ENCODE measurements at places on chromosomes 6 and 20.
A peak's percentile ranks its signal among the peaks of the same experiment; 100 is the strongest.

DNA sequence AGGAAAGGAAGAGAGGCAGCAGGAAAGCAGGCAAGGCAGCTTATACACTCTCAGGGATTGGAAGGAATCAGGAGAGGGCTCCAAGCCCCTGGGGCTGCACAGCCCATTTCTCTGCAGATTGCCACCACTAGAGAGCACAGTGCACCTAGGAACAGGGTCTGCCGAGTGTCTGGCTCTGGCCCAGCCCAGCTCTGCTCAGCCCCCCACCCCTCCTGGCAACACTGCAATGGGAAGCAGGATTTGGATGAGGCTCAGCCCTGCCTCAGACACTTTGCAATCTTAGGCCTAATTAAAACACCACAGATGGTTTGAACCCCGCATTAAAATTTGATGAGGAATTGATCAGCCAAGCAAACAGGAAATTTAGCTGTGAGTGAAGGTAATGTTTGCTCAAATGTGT, 252.7 kb downstream of the DHX35 start:
- no peak for DNase-seq

- DNase-seq, result no peak
Observed at GRCh38 chr20:64003960-64004725, 23.2 kb downstream of the PRPF6 start.

GRCh38 chr20:38429301-38429700, 5.8 kb downstream of the SNHG17 start:
- DNase-seq, result no peak

DNA sequence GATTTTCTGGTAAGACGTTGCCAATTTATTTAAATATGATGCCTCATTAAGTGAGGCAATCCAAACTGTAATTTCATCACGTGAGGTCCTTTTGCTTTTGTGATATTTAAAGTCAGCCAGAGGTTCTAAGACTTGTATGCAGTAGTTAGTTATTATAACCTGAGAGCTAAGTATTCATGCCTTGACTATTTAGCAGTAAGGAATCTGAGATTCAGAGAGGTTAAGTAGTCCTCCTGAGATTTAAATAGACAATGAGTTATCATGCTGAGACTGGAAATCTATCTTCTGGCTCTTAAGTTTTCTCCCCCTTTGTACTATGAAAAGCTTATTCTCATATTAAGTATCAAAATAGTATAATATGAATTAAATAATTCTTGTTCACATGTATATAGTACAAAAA, 158.0 kb downstream of the UTRN start:
- DNase-seq, result no peak

DNA sequence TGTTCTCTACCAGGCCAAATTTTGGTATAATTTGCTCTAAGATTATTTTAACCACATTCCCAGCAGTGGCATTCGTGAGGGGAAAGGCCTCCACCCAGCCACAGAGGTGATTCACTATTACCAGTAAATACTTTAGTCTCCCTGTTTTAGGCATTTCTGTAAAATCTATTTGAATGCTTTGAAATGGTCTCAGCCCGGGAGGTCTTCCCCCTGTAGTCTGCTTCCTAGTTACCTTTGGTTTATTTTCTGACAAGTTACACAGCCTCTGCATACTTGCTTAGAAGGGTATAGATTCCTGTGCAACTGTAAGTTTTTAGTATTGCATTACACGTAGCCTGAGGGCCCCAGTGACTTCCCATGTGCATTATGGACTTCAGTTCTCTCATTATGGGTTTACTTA, 248.7 kb downstream of the C6orf118 start:
- DNase-seq, result no peak

- DNase-seq, result no peak
Observed at GRCh38 chr6:146949425-146949824, 254.8 kb upstream of the STXBP5 start.

GRCh38 chr6:109393886-109394281, 11.6 kb upstream of the CD164 start:
- DNase-seq, result no peak

- peak; percentile 52 for DNase-seq
Observed at GRCh38 chr20:21615617-21616080, 89.8 kb upstream of the PAX1 start.

DNA sequence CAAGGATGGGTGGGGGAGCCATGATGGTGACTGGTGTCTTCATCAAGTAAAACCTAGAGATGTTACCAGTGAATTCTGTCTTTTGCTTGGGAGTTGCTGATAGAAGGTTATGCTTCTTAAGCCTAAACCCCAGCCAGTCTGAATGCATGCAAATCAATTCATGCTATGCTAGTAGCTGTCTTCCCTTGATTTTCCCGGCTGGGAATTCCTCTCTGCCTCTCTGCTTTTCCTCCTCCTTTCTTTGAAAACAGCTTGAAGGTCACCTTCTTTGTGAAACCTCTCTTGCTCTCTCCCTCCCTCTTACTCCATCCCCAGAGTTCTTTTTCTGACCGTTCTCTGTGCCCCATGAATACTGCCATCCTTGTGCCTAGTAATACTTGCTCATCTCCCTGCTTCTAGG, 58.9 kb downstream of the TMEM200A start:
- DNase-seq, result no peak

DNA sequence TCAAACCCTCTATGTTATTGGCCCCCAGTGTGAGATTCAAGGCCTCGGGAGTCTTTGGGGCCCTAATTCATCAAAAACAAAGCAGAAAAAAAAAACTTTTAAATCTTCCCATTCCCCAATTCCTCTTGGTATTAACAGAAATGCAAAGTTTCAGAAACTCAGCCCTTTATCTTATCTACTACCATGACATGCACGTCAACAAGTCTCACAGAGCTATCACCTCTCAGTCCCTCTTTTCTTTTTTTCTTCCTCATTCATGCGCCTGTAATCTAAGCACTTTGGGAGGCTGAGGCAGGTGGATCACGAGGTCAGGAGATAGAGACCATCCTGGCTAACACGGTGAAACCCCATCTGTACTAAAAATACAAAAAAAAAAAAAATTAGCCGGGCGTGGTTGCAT, 22.7 kb downstream of the SAMD3 start:
- no peak for DNase-seq

GRCh38 chr6:39773782-39774181, 18.4 kb upstream of the DAAM2 start:
- DNase-seq, result no peak

DNA sequence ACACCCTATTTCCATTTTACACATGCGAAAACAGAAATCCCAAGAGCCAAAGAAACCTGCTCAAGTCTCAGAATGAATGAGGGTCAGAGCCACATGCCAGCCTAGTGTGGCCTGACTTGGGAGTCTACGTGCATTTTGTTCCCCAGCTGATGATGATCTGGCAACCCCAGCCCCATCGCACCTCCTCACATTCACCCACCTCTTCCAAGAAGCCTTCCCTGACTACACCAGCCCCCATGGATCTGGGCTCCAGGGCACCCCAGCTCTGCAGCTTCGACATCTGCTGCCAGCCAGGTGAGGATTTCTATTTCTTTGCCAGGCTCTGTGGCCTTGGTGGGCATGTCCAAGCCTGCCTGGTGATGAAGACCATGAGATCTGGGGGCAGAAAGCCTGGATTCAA, 41.0 kb downstream of the ANGPT4 start:
- no peak for DNase-seq

DNA sequence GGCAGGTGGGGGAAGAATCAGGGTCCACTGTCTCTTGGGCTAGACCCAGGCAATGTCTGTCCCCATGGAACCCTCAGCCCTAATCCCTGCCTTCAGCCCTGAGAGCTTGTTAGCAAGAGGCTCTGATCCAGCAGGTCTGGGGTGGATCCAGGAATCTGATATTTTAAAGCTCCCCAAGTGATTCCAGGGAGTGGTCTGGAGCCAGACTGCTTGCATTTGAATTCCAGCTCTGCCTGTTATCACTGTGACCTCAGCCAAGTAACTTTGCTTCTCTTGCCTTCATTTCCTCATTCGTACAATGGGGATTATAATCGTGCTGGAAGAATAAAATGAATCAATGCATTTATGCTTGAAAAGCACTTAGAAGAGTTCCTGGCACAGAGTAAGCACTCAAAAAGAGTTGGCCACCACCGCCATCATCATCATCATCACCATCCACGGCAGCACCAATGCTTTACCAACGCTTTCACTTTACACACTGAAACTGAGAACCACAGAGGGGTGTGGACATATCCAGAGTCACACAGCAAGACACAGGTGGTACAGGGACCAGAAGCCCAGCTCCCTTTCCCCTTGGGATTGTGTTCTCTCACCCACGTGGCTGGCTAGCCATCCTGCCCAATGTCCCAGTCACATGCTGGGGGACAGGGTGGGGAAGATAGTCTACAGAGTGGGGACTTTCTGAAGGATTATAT, 75.7 kb upstream of the RALY start:
- DNase-seq, result no peak

GRCh38 chr6:94446120-94446519, 1026.8 kb upstream of the EPHA7 start:
- DNase-seq, result no peak

GRCh38 chr6:35089935-35090505, 51.1 kb downstream of the TCP11 start:
- DNase-seq, result no peak

- DNase-seq, result no peak
Observed at GRCh38 chr6:14450133-14450504, 332.5 kb downstream of the CD83 start.

DNA sequence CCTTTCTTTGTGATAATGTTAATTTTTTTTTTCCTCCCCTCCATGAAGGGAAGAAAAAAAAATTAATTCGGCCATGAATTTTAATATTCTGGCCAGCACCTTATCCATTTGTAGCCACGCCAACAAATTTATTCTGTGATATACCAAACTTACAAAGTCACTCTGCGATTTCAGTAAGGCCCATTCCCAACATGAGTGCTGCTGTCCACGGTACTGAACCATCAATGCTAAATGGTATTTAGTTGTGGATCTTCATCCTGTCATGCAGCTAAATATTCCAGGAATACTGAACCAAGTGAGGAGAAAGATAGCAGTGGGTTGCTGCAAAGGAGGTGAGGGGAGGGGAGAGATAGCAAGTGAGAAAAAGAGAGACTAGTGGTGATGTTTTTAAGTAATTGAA, 19.5 kb upstream of the RSPH4A start:
- no peak for DNase-seq

- DNase-seq, result no peak
Observed at GRCh38 chr6:156960525-156960924, 183.3 kb downstream of the ARID1B start.

GRCh38 chr20:35669681-35670080, 5.0 kb upstream of the CPNE1 start:
- DNase-seq, result no peak

- DNase-seq, result no peak
Observed at GRCh38 chr6:144659202-144660182, 374.4 kb downstream of the UTRN start.
